Midbrain (tissue), 1 donor: ENCODE measurements at places on chromosomes 7 and 10.

GRCh38 chr7:150443793-150444540 lies 6.5 kb upstream of the GIMAP8 start:
- DNase-seq = no peak

GRCh38 chr7:27670676-27671075 lies 8.0 kb upstream of the HIBADH start:
- DNase-seq = no peak

- no peak for DNase-seq
Observed at GRCh38 chr10:104328646-104328895, 9.7 kb downstream of the ITPRIP start.

DNA sequence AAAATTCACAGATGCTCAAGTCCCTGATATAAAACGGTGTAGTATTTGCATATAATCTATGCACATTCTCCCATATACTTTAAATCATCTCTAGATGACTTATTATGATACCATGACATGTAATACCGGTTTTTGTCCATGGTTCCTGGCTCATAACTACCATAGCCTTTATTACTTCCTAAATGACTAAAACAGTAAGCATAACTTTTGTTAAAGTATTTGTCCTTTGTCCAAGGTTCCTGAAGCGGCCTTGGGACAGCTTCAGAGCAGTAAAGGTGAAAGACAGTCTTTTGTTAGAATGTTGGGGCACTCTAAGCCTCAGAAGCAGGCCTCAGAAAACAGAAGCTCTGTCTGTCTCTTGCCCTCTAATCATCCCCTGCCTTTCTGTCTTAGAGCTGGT lies 4.0 kb downstream of the CRCP start:
- DNase-seq = no peak

DNA sequence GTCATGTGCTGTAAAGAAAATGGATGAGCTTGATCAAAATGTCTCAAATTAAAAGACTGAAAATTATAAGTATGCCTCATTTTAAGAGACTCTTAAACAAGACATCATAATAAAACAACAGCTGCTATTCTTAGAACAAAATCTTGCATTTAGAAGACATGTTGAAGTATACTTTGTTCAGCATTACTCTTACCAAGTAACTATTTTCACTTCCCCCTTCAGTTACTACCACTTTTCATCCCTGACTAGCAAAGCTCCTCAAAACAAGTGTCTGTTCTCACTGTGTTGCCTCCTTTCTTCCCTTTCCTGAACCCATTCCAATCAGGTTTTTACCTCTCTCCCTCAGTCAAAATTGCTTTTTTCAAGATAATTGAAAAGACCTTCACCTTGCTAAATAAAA lies 31.6 kb downstream of the ELAPOR2 start:
- no peak for DNase-seq

DNA sequence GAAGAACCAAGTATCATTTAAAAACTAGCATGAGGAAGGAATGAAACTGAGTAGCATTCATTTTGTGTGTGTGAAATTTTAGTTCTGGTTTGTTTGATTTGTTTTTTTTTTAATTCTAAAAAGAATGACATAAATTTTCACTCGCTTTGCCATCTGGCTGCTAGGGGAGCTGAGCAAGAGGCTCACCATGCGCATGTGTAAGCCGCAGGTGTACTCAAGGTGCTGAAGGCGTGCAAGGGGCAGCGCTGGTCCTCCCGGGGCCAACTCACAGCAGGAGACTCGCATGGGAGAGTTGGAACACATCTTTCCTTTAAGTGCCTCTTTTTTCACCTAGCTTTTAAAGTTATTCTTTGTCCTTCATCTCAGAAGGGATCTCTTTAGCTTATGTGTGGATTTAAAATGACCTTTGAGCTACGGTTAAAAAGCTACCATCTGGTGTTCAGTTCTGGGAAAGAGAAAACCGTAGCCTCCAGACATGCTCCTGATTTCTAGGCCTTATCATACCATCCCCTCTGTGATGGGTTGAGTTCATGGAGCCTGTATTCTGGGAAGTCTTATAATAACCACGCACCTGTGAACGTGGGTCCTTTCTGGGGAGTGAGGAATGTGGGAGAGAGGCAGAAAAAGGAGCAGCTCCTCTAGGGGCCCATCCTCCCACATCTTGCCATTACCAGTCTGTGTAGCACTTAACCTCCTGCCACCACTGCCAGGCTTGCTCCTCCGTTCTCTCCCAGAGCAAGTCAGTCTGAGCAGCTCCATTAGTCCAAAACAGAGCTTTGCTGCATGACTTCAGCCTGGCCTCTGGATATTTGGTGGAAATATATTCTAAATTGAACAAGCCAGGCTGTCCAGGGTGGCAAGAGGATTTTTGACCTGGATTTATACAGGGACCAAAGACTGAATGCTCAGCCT lies 61.9 kb downstream of the KLHDC10 start:
- DNase-seq = no peak

DNA sequence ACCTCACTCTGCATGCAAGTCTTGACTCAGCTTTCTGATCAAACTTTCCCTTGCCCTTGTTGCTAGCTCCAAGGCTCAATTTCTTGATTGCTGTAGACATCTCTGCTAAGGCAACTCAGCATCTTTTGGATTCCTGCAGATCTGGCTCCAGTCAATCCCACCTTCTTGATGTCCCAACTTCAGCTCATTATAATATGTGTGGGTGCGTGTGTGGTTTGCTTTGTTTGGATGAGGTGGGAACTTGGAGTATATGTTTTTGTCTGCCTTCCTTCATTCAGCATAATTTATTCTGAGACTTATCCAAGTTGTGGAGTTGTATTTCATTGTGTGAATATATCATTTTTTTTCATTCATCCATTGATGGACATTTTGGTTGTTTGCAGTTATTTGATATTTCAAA lies 364.8 kb upstream of the IGFBP3 start:
- DNase-seq = no peak

- DNase-seq = no peak
Observed at GRCh38 chr7:98203964-98204605, 7.2 kb upstream of the BHLHA15 start.

- no peak for DNase-seq
Observed at GRCh38 chr7:44398953-44399574, 73.7 kb upstream of the CAMK2B start.

- no peak for DNase-seq
Observed at GRCh38 chr10:34222359-34222758, 592.7 kb downstream of the PARD3 start.

DNA sequence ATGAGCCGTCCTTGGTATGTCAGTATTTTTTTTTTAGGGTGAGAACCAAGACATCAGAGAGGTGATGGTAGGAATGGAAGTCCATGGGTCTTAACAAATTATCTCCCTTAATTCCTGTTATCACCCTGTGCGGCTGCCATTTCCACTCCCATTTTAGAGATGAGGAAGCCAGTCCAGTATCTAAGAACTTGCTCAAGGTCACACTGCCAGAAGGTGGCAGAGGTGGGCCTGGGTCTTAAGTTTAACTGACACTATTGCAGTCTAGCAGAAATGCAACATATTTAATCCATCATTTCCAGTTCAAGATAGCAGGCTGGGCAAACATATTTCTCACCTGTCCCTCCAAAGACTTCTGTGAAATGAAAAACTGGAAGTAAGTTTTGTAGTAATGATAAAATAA lies 108.3 kb downstream of the GLI3 start:
- no peak for DNase-seq

DNA sequence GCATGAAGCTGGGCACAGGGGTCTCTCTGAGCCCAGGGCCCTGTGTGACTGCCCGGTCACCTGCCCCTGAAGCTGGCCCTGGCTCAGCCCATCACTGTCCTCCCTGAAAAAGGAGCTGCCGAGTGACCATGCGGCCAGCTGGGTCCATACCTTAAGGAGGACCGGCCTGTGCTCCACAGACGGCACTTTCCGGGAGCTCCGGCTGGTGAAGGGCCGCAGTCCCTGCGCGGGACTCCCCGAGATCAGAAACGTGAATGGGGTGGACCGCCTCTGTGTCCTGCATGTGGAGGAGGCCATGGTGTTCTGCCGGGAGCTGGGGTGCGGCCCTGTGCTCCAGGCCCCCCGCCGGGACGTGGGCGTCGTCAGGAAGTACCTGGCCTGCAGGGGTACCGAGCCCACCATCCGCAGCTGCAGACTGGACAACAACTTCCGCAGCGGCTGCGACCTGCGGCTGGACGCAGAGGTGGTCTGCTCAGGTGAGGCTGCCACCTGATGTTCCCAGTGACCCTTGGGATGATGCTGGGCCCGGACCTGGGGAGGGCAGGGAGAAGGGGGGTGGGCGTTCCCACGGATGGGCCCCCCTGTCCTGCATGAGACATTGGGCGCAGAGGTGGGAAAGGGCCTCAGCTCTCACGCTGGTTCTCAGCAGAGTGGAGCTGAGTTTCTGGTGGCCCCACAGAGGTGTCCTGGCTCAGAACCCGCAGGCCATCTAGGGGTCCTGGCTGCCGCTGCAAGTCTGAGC lies 3.5 kb downstream of the SCART1 start:
- DNase-seq = no peak

DNA sequence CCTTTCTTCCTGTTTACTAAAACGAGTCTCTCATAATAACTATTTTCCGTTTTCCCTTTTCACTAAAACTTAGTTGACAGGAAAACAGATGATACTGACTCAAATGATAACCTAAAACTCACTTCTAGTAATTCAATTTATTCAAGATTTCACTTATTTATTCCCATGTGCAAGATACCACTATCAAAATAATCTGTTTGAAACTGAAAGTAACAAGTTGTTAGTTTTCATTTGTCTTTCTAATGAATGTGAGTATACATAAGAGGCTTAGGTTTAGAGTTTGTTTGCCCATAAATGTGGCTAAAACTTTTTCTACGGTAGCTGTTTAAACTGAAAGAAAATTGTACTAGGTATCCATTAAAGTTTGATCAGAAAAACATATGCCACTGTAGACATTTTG lies 314.9 kb upstream of the STEAP1 start:
- no peak for DNase-seq

- no peak for DNase-seq
Observed at GRCh38 chr7:27177795-27178320, 3.7 kb upstream of the HOXA10 start.

GRCh38 chr7:30914596-30914995 lies 2.9 kb downstream of the AQP1 start:
- no peak for DNase-seq

DNA sequence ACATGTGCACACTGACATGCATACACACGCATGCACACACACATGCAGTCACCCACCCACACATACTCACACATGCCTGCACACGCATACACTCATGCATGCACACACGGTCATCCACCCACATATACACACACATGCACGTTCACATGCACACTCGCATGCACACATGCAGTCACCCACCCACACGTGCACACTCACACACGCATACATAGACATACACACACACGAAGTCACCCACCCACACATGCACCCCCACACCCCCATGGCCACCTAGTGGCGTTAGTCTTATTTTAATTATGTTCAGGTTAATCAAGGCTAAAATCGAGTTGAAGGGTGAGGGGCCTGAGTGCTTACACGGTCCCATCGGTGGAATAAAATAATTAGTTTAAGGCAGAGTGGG lies 96.8 kb downstream of the DNAJB6 start:
- no peak for DNase-seq

DNA sequence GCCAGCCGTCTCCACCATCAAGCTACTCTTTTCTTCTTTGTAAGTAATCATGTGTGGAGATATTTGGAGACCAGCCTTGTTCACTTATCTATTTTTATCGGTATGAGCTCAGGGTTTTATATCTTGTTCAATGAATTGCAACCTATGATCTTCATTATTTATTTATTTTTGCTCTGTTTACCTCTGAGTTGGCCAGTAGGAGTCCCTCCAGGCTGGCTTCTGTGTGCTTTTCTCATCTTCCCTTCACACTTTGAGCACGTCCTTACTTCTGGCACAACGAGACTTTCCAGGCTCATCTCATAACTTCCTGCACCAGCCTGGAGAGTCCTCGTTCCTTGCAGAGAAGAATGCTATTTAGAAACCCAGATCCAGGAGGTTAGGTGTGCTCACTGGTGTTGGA lies 375.8 kb upstream of the PODXL start:
- DNase-seq = no peak

DNA sequence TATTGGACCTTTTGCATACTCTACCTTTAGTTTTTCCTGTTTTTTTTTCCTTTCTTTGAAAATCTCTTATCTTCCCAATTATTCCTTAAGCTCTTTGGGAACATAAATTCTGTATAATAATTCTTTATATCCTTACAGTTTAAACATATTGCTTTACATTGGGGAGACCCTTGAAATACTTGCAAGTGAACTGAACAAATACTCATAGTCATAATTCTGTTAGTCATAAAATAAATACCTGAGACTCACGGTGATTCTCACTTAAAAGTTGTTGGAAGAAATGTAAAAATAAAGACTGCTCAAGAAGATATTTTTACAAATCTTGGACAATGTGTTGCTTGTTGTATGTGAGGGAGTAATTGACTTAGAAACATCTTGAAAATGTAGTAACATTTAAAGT lies 515.2 kb upstream of the POT1 start:
- DNase-seq = no peak

DNA sequence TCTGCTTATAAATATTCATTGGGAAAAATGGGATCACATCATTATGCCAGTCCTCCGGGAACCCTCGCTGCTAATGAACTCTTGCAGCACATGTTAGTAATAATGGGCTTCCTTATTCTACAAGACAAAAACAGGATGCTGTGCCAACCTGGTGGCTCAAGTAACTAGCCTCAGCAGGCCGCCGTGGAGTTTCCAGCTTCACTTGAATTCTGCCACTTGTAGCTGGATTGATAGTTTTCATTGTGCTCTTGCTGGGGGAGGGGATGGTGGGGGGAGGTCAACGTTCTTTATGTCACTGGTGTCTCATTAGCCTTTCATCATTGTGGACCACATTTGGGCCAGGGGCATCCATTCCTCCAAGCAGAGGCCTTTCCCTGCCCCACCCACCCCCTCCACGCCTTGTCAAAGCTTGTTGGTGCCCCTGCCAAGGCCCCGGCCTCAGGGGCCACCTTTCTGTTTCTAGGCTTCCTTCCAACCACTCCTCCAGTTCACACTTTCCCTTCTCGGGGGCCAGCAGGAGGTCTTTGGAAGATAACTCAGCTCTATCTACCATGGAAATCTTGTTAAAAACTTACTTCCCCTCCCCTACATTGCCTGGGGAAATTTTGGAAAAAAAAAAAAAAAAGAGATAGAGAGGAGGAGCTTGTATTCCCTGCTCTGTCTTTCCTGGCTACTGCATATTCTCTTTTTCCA lies 153.9 kb downstream of the BMPER start:
- peak; percentile 52 for DNase-seq

GRCh38 chr7:77571801-77572200 lies 34.7 kb downstream of the PTPN12 start:
- no peak for DNase-seq

DNA sequence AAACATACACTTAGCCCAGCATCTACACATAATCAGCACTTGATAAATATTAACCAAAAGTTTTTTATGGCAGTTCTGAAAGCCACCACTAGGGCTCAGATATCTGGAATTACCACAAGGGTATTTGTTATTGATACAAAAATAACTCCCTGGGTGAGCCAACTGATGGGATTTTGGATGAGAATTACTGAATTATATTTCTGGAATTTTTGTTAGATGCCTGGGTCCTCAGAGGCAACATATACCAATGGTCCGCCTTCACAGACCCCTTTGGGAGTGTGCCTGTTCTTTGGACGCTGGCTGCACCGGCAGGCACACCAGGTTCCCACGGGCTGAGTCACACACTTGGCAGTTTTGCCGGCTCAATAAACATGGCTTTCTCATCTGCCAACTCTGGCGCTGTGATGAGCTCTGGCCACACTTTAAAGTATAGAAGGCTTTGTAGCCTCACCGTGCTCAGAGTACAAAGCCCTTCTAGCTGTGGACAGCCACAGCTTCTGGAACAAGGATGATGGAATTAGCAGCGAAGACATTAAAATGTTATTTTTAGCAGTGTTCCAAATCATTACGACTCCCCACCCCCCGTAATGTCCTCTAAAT lies 24.5 kb upstream of the EEPD1 start:
- peak; percentile 51 for DNase-seq

- DNase-seq = no peak
Observed at GRCh38 chr7:11957956-11958355, 126.0 kb upstream of the THSD7A start.
